ENCODE measurements at places on chromosomes 3 and 15. TPM values are rescaled to one million over a fixed set of nuclear protein-coding genes. Genes with fewer than 3 reads are reported as not detected.

GRCh38 chr3:148083526-148084182 lies 614.0 kb upstream of the AGTR1 start:
- DNase-seq, result no peak

DNA sequence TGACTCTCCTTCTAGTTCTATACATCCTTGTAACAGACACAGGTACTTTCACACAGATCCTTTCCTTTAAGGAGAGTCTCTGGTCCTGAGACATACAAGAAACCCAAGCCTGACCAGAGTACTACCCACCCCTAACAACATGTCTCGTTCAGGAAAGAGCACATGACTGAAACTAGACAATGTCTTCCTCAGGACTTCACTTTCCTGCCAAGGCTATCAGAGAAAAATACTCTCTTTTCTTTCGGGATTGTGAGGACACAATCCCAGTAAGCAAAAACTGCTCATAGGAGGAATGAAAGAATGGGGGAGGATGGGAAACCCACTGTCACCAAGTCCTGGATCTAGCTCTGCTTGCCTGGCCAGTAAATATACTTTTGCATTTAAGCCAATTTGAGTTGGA lies 11.5 kb upstream of the ANKRD28 start:
- no peak for DNase-seq

The MESP2 gene
- total RNA-seq, result 0.15 TPM

DNA sequence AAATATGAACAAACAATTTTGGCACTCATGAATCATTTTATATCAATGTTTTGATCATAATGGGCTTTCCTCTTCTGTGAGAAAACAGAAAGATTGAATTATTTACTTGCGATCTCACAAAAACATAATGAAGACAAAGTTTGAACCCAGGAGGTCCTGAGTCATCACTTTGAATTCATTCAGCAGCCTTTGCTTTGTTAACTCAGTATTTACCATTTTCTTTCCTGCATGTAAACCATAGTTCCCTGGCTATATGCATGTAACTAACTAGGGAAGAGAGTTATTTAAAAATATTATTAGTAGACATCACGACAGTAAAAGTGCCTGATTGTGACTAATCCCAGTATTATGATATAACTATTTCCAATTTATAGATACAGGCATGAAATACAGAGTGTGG lies 1026.2 kb downstream of the PLOD2 start:
- no peak for DNase-seq

- DNase-seq, result no peak
These were observed 357.9 kb downstream of the LSAMP start for GRCh38 chr3:116087426-116087825.

DNA sequence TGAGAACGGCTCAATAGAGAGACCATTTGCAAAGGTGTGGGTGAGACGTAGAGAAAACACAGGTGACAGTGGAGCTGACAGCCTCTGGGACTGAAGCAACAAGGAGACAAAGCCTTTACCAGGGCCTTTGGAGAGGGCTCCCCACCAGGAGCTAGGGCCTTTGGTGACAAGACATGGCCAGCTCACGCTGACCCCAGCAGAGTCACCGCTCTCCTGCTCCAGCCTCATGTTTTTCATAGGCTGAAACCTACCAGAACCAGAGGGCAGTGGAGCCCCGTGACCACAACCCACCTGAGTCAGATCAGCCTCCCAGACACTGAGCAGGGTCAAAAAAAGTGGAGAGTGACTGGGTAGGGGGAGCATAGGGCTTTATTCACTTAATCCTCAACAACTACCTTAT lies 214.7 kb downstream of the SHQ1 start:
- no peak for DNase-seq

- no peak for DNase-seq
These were observed 992.7 kb downstream of the NTRK3 start for GRCh38 chr15:87263871-87264270.

DNA sequence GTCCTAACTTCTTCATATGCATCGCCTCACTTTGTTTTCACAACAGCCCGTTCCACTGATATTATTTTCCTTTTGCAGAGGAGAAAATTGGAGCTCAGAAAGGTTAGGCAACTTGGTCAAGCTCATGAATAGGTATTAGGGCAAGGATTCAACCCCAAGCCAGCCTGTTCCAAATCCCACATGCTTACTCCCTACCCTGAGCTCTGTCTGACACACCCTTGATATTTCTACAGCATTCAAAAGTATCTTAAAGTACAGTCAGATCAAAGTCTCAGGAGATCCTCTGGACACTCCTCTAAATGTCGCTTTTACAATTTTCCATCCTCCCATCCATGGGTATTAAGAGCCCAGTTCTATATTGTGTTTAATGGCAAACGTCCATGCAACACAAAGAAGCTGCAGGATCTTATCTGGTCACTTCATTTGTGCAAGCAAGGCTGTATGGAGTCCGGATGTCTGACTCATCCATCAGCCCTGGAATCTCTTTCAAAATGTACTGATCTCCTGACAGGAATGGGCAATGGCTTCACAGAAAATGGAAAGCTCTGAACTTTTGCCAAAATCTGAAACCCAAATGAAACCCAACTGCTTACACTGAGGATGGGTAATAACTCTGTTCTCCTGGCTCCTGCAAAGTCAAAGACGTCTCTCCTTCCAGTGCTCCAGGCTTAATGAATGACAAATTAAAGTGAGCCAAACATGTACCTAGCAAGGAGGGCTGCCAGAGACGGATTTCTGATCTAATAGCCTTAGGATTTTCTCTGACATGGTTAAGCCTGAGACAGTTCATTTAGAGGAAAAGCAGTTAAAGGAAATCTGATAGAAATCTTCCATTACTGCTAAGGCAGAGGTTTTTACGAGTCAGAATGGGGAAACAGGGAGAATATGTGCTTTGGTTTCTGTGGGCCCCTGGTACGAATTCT lies 230.9 kb upstream of the RORA start:
- no peak for DNase-seq

- no peak for DNase-seq
These were observed 148.6 kb downstream of the SUCNR1 start for GRCh38 chr3:152021951-152022461.

- DNase-seq, result no peak
These were observed 84.9 kb upstream of the SPATA12 start for GRCh38 chr3:56975567-56975966.

DNA sequence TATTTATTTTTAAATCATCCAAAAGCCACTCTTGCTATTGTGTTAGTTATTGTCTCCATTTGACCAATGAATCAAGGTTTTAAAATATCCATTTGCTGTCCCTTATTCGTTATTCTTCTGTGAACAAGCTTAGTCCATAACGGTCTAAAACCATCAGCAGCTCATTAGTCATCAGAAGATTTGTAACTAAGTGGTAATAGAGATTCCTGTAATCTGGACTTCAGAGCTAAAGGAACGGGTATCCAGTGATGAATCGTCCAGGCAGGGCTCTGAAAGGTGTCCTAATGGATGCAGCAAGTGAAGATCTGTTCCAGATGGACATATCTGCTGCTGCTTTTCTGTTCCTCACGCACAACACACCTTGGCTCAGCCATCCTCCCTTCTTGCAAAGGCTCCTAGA lies 362.7 kb upstream of the CFAP20DC start:
- DNase-seq, result no peak

The SPTSSB gene
- not detected for total RNA-seq

The C3orf18 gene
- 4.2 TPM for total RNA-seq
